Stimulated activated CD4-positive, alpha-beta T cell treated with anti-CD3 and anti-CD28 coated beads, TNF-alpha, amount 100 ng/mL, for 1 hour (primary cell): ENCODE measurements at places on chromosomes 4 and X.

- DNase-seq = no peak
Measured at GRCh38 chr4:183469936-183470335, 25.5 kb downstream of the CDKN2AIP start.

- no peak for DNase-seq
Measured at GRCh38 chr4:138236037-138236436, 6.1 kb downstream of the SLC7A11 start.

DNA sequence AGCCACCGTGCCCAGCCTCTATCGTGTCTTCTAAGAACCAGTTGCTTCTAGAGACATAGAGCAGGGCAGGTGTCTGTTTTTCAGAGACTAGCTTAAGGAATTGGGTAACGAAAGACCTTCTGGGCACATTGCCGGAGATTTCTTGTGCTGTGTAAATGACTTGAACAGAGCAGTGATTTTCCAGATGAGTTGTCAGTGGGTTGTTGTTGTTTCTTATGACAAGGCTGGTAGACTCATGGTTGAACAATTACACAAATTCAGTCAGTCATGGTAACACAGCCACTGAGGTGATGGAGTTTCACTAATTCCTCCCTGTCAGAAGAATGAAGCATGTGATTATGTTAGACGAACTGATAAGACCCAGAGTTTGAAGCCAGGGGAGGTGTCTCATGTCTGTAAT is 20.5 kb upstream of the DDX3X start:
- DNase-seq = no peak

- no peak for DNase-seq
Measured at GRCh38 chr4:179762840-179763239, 2320.6 kb upstream of the AGA start.
